Stimulated activated naive CD8-positive, alpha-beta T cell treated with anti-CD3 and anti-CD28 coated beads, Interleukin-15, amount 100 ng/mL, for 72 hours (primary cell): ENCODE measurements at places on chromosomes 5 and 9.
A peak's percentile ranks its signal among the peaks of the same experiment; 100 is the strongest.

GRCh38 chr5:115530426-115530825, 14.1 kb downstream of the FEM1C start:
- DNase-seq, result no peak

GRCh38 chr9:122821278-122821943, 7.0 kb downstream of the PDCL start:
- no peak for DNase-seq

DNA sequence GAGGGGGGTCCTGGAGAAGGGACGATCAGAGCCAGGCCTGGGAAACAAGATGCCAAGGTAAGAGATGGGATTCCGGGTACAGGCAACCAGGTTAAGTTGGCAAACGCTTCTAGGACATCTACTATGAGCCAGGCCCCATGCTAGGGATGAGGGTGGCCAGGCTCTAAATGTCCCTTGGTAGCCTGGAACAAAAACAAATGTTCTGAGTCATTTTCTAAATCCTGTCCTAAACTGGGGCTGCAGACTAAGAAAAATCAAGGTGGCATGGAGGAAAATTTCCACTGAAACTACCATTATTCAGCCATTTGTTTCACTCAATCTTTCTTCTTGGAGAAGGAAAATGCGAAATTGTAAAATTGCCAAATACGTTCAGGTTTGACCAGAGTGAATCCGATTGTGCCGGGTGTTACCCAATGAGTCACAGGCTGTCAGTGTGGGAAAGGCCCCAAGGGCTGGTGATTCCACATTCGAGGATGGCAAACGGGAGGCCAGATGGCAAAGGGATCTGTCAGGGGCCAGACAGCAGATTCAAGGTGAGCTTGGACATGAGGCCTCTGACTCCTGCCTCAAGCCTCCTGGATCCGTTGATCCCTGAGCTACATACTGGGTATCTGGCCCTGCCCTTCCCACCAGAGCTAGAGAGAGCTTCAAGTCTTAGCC, 57.6 kb downstream of the PAX5 start:
- DNase-seq, result no peak

DNA sequence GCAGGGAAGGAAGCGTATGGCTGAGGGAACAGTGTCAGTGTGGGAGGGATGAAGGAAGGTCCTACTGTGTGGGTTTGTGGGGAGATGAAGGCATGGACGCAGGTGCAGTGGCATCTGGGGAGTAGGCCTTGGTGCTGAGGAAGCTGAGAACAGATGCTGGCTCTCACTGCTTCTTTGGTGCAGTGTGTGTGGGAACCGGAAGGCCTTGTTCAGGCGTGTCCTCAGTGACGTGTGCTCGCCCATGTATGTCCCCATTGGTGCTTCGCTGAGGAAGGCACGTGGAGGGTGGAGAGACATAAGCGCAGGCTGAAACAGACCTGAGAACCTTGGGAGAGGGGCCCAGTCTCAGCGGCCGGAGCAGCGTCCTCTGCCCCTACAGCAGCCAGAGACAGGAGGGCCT, 18.7 kb downstream of the ADAMTS13 start:
- no peak for DNase-seq

DNA sequence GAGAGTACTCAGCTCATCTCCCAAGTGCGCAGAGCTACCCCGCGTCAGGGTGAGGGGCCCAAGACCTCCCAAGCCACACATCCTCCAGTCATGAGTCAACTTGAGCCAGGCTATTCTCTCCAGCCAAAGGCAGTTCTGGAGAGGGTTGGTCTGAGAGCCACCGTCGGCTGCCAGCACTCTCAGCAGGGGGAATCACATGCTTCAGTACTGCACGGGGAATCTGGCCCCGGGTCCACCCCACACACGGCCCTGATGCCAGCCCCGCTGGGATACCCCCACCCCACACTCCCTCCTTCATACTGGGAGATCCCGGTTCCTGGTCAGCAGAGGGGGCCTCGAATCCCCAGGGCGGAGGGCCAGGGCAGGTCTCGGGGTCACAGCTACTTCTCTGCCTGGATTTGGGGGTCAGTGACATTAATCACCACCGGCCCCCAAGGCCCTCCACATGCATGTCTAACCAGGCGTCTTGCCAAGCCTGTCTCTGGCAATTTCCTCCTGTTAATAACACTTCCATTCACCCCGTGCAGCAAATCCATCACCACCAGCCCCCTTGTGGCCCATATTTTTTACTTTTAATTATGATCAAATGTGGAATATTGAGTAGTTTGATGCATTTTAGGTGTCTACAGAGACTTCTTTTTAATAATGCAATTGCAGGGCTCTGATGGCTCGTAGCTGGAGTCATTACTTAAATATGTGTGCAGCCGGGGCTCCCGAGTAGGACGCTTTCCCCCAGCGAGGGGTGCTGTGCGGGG, 102.9 kb upstream of the PPP1R26 start:
- DNase-seq, result no peak

GRCh38 chr5:51582871-51583394, 199.7 kb downstream of the ISL1 start:
- no peak for DNase-seq

DNA sequence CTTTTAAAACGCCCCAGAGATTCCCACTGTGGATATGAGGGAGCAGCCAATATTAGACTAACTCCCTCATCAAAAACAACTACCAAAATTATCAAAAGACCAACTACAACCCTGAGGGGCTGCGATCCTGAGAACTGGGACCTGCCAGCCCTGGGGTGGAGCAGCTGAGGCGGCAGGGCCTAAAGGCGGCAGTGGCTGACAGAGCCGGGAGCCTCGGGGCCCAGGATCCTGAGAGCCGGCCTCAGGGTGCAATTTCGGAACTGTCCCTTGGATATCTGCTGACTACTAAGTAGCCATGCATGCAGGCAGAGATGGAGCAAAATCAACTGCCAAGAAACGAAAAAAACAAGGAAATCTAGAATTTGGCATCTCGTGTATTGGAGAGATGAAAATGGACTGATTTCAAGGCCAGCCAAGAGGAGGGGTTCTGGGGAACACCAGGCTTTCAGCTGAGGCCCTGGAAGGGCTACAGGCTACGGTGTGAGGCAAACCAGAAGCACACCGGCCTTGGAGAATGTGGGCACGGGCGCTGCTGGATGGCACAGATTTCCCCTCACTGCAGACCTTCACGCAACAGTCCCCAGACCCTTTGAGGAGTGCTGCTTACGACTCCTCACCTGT, 63.6 kb upstream of the UBAC1 start:
- no peak for DNase-seq

- no peak for DNase-seq
Measured at GRCh38 chr5:152397581-152397980, 7.5 kb downstream of the NMUR2 start.

GRCh38 chr5:171421331-171422262, 2.1 kb downstream of the FGF18 start:
- no peak for DNase-seq

DNA sequence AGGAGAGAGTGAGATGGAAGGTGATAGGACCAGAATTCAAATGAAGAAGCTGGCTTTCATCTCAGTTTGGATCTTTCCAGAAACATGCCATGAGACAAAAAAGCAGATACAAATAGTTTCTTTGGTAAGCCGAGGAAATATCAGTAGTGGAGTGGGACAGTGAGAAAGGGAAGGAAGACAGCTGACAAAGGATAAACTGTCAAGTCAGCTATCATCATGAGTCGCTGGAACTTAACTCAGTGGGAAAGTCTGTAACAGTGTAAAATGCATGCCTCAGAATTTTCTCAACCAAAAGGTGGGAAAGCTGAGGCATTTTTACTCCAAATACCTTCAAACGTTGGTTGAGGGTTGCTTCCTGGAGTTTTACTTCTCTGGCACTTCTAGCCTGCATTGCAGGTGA, 129.8 kb downstream of the PLPPR1 start:
- no peak for DNase-seq

DNA sequence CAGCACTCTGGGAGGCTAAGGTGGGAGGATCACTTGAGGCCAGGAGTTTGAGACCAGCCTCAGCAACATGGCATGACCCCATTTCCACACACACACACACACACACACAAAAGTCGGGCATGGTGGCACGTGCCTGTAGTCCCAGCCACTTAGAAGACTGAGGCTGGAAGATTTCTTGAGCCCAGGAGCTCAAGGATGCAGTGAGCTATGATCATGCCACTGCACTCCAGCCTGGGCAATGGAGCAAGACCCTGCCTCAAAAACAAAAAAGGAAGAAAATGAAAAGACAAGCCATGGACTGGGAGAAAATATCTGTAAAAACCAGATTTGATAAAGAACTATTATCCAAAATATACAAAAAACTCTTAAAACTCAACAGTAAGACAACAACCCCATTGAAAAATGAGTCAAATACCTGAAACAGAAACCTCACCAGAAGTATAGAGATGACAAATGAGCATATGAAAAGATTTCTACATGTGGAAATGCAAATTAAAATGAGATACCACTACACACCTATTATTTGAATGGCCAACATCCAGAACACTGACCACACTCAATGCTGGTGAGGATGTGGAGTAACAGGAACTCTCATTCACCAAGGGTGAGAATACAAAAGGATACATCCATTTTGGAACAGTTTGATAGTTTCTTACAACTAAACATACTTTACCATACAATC, 24.7 kb downstream of the DNAJA1 start:
- DNase-seq, result no peak

DNA sequence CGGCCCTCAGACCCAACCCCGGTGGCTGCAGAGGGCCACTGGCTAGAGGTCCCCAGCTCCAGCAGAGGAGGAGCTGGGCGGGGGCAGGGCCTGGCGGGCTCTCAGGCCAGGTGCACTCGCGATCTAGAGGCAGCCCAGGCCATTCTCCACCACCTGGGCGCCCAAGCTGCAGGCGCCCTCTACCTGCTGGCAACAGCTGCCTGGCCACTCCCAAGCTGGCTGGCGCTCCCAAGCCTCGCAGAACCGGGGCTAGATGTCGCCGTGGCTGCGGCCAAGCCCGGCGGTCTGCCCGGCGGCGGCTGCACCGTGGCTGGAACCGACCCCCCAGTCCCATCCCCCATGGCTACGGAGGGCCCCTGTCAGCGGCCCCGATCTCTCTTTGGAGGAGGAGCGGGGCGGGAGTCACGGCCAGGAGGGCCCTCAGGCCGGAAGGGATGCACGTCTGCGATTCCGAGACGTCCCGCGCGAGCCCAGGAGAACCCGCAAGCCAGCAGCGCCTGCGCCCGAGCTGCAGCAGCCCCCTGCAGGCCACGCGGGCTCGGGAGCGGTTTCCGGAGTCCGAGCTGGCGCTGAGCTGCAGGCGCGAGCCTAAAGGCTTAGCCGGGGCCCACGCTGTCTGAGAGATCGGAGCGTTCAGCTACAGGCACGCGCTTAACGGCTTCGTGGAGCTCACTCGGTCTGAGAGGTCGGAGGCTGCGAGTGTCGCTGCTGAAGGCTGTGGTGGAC, 44.3 kb upstream of the BICD2 start:
- peak; percentile 72 for DNase-seq

- DNase-seq, result no peak
Measured at GRCh38 chr5:146872188-146872587, 6.4 kb downstream of the PPP2R2B start.

DNA sequence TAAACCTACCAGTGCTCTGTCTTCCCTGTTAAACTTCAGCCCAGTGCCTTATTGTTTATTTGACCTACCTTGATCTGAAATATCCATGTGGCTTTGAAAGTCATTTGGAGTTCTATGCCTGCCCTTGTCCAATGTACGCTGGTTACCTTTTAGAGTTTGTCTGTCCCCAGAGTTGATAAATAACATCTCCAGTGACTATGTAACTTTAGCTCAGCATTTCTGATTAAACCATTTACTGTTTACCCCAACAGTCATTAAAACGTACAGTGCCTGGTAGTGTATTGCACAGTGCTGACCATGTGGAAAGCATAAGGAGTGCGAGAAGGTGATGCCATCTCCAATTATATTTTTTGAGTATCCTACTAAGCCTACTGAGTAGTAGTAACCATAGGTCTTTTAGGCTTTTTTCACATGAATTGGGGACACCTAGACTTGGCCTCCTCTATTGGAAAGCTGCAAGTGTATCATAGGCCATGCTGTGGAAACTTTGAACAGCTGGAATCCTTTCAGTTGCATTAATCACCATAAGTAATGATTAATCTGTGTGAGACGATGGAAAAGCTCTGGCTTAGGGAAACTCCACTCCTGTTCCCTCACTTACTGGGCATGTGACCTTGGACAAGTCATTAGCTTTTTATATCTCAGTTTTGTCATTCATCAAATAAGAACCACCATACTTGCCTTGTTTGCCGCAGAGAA, 93.5 kb downstream of the MAST4 start:
- DNase-seq, result no peak

DNA sequence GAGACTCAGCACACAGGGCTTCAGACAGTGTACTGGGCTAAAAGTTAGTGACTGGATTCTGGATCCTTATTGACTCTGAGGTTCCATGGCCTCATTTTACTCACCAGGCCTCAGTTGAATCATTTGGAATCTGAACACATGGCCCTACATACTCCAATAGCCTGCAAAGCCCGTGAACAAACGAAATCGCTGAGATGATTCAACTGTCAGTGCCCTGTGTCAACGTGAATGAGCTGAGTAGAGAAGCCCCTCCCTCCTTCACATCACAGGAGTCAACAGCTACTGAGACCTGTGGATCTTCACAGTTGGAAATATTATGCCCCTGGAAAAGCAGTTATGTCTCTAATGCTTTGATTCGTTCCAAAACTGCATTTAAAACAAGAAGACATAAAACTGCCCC, 429.3 kb downstream of the GADD45G start:
- DNase-seq, result no peak

GRCh38 chr9:117963493-117964090, 259.4 kb downstream of the TLR4 start:
- DNase-seq, result no peak

- no peak for DNase-seq
Measured at GRCh38 chr5:14406554-14406849, 175.1 kb upstream of the OTULINL start.

GRCh38 chr5:83058726-83059125, 18.5 kb downstream of the TMEM167A start:
- no peak for DNase-seq

DNA sequence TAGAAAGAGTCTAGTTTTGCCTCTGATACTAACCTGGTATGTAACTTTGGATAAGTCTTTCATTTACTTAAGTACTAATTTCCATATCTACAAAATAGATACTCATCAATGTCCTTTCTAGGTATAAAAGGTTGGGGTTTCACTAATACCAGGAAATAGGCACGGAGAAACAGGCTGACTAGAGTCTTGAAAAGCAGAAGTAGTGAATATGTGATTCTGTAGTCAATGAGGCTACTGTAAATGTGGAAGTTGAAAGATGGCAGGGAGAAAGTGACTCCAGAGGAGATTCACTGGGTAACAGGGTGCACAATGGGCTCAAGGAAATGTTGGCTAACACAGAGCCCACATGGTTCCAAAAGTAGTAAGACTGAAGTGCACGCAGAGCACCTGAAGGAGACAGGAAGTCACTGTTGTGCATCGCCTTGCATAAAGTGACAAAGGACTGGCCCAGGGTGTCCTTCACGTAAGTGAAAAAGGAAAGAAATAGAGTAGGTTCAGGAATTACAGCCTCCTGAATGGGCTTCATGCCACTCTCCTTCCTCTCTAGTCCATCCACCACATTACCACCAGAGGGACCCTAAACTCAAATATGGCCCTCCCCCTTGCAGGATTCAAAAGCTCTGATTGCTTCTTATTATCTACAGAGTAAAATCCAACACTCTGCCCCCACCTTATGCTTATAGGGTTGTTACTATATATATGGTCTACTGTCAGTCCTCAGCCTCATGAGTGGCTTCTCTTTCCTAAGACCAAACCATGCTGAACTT, 288.0 kb upstream of the SMARCA2 start:
- no peak for DNase-seq

GRCh38 chr5:170426149-170426767, 37.1 kb upstream of the KCNMB1 start:
- no peak for DNase-seq
